ENCODE measurements at places on chromosomes 6 and 20.

GRCh38 chr6:142474531-142475289 is 172.9 kb downstream of the ADGRG6 start:
- DNase-seq, result no peak

DNA sequence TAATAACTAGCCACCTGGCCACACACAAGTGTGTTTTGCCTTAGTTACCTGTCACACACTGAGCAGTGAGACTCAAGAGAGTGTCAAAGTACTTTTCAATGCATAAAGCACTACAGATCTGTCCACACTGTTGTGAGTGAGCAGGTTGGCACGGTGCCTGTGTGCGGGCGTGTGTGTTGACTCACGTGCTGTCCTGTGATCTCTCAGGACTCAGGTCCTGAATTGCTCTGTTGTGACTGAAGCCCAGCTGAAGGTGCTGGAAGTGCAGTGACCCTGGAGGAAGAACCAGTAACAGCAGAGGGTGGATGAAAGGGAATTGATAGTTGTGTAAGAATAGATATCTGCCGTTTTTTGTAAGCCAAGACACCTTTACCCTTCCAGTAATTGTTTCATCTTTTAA is 18.3 kb downstream of the SLC16A10 start:
- no peak for DNase-seq

GRCh38 chr6:33481192-33481591 is 26.8 kb downstream of the ZBTB9 start:
- no peak for DNase-seq

DNA sequence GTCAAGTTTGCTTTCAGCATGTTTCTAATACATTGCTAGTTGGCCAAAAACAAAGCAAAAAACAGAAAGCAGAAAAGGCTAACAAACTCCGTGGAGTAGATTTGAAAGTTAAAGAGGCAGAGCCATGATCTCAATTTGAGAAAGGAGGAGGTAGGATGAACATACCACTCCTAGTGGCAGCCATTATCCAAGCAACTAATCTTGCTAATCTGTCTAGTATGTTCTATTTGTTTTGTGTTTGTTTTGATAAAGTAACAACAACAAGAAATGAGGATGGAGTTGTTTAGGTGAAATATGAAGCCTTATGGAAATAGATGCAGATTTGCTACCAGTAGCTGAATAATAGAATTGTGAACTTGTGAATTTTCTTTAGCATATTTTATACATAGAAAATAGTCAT is 295.5 kb upstream of the PRDM1 start:
- no peak for DNase-seq

DNA sequence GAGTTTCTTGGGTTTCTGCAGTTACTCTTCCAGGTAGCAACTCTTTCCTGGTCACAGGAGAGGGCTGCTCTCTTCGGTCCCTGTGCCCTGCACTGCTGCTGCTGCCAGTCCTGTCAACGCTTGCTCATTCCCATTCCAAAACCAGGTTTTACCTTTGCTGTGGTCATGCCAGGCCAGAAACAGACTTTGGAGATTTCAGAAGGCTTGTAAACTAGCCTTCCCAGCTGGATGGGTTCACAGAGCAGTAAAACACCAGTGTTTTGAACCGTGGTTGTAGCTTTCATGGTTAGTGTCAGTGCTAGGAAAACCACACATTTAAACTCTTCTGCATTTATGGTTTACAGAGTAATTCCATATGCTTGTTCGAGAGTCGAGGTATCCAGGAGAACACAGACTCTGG is 16.2 kb downstream of the ARFGEF2 start:
- no peak for DNase-seq

- no peak for DNase-seq
Observed at GRCh38 chr6:113680301-113680700, 176.8 kb upstream of the MARCKS start.

DNA sequence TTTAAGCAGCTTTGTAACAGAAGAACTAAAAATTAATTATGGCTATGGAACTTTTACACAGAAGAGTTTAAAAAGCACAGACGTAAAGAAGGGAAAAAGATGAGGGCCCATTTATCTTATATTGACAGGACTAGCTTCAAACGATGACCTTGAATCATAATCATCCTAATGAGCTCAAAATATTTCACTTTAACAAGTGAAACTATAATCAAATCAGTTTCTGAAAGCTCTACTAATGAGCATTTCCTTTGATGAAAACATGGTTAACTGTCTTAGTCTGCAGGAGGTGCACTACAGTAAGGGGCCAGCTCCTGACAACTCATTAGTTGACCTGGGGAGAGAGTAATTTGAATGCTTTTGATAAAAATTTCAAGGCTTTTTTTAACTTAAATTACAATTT is 228.0 kb upstream of the DEFB112 start:
- DNase-seq, result no peak

- no peak for DNase-seq
Observed at GRCh38 chr6:70151616-70152015, 151.3 kb downstream of the COL9A1 start.
